ENCODE measurements at places on chromosomes 11 and 22.

DNA sequence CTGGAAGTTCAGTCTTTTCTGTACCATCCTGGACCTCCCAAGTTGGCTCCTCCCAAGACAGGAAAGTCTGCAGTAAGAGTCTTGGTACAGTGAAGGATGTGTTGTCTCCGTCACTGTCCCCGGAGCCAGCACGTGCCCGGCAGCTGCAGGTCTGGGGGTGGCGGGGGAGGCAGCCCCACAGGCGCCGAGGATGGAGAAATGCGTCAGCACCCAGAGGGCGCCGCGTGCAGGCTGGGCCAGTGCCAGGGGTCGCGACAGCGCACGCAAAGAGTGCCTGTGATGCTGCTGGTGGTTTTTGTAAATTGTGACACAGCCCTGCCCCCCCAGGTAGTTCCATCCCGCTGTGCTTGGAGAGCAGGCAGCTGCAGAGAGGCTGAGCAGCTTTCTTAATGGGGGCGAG lies 1200.5 kb downstream of the BRD1 start:
- peak; percentile 41 for DNase-seq

GRCh38 chr11:112113539-112114457 lies 27.1 kb downstream of the SDHD start:
- DNase-seq: no peak

- no peak for DNase-seq
Observed at GRCh38 chr22:22422629-22423112, 85.9 kb downstream of the ZNF280B start.

DNA sequence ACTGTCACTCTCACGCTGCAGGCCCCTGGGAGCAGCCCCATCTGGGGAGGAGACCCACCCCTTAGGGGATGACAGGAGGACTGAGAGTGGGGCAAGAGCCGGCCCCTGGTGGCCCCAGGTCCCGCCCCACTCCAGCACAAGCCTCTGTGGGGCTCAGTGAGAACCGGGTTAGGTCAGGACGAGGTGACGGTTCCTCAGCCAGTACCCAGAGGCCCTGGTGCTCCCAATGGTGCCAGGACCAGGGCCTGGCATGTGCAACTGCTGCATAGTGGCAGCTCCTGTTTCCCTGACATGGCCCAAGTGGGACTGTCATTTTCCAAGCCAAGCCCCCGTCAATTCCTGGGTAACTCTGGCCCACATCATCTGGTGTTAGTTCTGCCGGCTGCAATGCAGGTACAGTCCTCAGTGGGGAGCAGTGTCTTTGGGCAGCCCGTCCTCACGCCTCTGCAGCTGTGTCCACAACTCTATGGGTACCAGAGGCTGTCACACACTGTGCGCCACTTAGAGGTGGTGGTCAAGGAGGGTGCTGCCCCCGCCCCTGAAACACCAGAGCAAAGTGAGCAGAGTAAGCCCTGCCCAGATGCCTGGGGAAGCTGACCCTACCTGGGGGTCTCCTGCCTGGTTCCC lies 15.9 kb downstream of the CHID1 start:
- DNase-seq: no peak

DNA sequence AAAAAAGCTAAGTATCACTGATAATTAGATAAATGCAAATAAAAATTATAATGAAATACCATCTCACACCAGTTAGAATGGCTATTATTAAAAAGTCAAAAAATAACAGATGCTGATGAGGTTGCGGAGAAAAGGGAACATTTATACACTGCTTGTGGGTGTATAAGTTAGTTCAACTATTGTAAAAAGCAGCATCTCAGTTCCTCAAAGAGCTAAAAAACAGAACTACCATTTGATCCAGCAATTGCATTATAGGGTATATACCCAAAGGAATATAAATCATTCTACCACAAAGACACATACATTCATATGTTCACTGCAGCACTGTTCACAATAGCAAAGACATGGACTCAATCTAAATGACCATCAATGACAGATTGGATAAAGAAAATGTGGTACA lies 120.3 kb upstream of the ZBED5 start:
- DNase-seq: no peak

- no peak for DNase-seq
Observed at GRCh38 chr11:31812383-31813381, 1.6 kb upstream of the PAX6 start.

DNA sequence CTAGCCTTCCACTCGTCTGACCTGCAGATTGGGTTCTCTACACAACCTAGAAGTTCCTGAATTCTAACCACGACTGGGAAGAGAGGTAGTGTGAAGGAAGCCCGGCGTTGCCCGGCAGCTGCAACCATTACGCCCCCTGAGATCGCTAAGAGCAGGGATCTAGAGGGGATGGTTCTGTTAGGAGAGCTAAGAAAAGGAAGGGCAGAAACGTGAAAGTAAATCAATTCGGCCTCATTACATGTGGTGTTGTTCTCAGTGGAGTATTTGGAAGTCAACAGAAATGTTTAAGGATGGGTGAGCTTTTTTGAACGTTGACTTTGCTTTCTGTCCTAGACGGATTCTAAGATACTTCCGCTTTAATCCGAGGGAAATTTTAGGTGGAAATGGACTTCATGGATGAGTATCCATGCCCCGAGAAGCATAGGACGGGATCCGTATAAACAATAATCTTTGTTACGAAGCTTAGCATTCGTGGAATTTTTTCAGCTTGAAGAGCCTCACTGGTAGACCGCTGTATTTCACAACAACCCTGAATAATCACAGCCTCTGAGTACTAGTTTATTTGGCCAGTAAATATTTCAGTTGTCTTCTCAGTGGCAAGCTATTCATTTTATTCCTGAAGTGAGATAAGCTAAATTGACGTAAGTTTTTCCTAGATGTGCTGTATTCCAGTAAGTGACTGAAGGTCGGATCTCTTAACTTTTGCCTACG lies 629 bp downstream of the ATP5MG start:
- no peak for DNase-seq

DNA sequence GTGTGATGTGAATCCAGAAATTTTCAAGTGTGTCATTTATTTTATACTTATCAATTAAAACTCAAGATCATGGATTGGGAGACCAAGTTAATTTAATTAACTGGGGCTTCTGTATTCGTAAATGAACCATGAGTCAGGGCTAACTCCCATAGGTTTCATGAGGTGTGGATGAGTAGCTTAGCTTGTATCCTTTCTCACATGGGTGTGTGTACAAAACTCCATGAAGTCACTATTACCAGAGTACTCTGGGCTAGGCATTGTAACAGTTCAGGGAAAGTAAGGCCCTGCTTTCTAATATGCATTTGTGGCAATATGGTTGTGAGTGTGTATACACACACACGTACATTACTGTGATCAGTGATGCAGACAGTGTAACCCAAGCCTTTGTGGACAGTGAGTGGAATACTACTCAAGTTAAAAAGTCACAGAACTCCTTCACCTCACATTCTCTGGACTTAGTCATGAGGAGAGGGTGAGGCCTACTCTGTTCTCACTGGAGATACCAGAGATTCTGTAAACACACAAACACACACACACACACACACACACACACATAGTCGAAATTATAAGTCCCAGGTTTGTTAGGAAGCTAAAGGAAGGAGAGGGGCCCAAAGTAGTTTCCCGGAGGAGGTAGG lies 3.5 kb downstream of the CNTF start:
- no peak for DNase-seq

DNA sequence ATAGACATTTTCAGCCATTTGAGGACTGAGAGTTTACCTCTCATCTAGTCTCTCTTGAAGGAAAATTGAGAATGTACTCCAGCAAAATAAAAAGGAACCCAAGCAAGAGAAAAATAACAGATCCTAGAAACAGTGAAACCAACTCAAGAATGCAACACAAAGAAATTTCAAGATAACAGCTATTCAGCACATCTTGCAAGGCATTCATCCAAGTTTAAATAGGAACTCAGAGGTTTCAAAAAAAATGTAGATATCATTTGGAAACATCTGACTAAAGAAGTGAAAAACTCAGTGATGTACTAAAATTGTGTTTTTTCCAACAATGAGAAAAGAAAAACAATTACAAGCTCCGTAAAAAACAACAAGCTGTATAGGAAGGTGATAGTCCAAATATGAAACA lies 76.4 kb downstream of the TMEM135 start:
- no peak for DNase-seq

GRCh38 chr11:95531116-95531515 lies 258.5 kb downstream of the FAM76B start:
- DNase-seq: no peak

DNA sequence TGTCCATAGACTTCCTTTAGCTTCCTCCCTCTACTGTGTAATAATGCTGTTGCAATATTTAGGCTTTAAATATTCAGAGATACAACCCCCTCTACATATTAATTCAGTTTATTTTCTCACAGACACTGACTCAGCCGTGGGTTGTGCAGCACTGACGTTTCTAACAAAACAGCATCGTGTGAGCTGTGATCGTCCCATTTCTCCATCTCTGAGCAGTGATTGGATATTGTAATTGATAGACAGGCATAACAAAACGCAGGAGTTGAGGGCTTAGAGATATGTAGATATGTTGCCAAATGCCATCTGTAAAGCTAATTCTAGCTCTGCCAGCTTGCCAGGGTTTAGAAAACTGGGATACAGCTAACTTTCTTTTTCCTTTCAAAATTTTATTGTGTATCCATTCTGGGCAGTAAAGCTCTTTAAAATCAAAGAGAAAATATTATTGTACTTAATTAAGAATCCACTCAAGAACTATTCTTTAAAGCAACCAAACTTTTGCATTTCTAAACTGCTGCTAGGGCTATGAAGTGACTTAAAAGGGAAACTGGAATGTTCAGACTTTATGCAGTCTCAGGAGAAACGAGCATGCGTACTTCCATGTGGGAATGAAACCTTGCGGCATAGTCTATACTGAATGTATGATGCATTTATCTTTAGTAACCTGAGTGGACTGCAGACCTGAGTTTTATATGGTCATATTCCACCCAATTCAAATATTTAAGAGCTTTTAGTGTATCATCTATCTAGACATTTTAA lies 22.7 kb downstream of the BTBD10 start:
- no peak for DNase-seq

GRCh38 chr22:40525250-40525884 lies 111.2 kb downstream of the MRTFA start:
- no peak for DNase-seq

- no peak for DNase-seq
Observed at GRCh38 chr11:19576054-19576453, 136.6 kb upstream of the NAV2 start.

DNA sequence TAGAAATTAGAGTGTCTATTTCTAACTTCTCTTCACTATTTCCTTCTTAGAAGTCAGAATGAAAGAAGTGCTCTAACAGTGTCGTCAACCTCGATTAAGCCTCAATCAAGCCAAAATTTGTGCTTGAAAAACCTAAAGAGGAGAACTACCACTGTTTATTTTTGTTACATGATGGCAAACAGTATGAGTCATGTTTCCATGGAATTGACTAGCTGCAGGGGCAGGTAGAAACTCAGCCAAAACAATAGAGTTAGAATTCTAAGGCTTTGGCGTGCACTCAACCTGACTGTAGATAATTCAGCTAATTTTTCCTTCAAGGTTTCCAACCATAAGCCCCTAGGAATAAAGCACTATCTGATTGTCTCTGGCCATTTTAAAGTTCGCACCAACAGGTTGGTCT lies 415.9 kb downstream of the ETS1 start:
- DNase-seq: no peak

GRCh38 chr11:88357323-88358039 lies 19.9 kb upstream of the CTSC start:
- DNase-seq: no peak

GRCh38 chr11:12684816-12685215 lies 10.6 kb downstream of the TEAD1 start:
- DNase-seq: no peak

DNA sequence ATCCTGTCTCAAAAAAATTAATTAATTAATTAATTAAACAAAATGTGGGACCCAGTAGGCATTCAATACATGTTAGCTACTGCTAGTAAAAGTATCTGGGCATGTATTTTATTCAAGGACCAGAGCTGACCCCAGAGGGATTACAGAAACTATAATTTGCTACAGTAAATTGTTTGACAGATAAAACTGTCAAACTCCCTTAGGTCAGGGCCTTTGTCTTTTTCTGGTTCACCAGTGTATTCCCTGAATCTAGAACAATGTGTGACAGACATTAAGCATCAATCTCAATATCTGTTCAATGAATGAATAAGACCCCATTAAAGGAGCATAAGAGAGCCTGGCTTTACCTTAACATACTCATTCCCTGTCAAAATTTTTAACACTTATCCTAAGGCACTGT lies 6.0 kb downstream of the CKAP5 start:
- DNase-seq: no peak

DNA sequence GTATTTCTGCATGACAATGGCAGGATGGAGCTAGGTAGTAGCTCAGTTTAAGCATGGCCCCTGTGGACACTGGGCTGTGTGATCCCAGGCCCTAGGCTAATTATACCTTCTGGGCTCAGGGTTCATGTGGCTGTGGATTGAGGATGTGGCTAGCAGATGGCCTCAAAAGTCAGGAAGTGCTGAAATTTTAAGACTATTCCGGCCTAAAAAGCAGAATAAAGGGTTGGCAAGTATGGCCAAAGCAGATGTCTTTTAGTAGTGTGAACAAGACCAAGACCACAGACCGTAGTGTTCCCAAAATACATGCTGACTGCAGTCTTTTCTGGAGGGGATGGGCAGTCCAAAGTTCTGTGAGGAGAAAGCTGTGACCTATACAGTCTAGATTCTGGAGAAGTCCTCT lies 115.7 kb upstream of the RAG2 start:
- DNase-seq: no peak

GRCh38 chr22:32058656-32059260 lies 15.7 kb downstream of the SLC5A1 start:
- no peak for DNase-seq

GRCh38 chr11:117654281-117655255 lies 142.4 kb downstream of the DSCAML1 start:
- no peak for DNase-seq
